ENCODE measurements at places on chromosomes 12 and 14.

DNA sequence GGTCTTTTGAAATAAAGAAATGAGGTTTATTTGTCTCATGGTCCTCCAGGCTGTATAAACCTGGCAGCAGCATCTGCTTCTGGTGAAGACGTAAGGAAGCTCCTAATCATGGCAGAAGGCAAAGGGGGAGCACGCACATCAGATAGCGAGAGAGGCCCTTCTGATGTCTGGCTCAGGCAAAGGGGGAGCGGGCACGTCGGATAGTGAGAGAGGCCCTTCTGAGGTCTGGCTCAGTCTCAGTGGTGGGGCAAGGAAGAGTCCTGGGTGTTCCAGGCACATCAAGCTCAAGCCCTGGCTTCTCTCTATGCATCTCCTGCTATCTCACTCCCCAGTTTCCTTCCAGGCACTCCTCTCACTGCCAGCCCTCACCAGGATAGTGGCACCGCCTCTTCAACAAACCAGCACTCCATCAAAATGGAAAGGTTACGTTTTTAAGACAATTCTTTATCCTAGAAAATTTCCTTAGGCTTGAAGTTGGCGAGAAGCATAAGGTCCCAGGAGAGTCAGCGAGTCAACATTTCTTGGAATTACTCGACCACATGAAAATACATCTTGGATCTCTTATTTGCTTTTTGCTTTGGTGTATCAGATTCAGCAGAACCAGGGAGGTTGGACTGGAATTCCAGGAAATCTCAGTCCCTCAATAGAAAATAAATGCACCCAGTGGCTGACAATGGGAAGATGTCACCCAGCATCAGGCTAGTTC is 189.6 kb upstream of the TMEM132C start:
- DNase-seq: no peak

- no peak for DNase-seq
Observed at GRCh38 chr14:91047174-91047753, 13.2 kb downstream of the RPS6KA5 start.

GRCh38 chr12:128743916-128744315 is 79.8 kb downstream of the SLC15A4 start:
- DNase-seq: no peak

GRCh38 chr14:91315844-91316267 is 71.4 kb upstream of the GPR68 start:
- peak; percentile 95 for DNase-seq

DNA sequence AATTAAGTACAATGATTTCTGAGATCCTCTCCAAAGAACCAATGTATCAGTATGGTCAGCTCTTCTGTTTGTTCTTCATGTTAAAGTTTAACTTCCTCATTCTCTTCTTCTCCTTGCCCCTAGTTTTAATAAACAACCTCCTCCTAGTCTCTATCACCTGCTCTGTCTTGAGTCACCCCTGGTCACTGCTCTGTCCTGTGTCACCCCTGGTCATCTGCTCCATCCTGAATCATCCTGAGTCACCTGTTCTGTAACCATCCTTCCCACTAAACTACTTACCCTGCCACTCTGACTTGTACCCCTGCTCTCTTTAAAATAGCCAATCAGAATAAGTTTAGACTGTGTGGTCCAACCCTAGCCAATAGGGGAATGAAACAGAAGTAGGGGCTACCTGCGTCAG is 100.5 kb downstream of the ALG10B start:
- DNase-seq: no peak

DNA sequence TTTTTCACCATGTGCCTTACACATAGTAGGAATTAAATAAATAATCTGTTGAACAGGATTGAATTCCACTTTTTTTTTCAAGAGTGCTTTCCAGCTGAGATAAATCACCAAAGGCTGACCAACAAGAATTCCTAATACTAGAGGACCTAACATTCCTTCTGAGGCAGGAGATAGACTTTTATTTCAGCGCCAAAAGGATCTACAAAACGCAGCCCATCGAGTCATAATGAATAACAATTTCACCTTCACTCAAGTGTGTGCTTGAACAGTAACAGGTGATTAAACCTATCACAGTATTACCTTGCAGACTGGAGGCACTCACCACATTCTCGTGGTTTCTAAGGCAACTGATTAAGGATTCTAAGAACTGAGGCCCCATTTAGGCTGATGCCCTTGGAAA is 224.3 kb upstream of the ATP2B1 start:
- DNase-seq: no peak

DNA sequence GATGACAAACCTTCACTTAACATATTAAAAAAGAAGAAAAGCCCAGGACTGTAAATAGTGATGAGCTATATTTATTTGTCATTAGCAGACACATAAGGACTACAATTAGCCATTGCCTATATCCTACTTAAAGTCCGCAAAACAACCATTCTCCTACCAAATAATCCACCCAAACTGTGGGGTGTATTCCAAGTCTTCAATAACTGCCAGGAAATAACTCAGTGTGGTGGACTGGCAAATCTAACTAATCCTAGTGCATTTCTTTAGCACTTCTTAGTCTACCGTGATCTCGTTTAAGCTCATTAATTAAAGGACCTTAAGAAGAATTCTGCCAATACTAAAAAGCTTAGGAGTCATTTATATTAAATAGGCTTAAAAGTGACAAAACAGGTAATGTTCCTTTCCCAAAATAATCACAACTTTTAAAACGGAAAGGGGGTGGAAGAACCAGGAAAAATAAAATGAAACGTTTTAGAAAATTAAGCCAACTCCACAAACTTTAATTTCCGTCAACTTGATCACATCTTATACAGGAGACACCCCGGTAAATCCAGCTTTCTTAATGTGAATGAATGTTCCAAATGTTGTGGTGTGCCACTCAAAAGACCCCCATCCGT is 1.8 kb downstream of the NOVA1 start:
- no peak for DNase-seq

DNA sequence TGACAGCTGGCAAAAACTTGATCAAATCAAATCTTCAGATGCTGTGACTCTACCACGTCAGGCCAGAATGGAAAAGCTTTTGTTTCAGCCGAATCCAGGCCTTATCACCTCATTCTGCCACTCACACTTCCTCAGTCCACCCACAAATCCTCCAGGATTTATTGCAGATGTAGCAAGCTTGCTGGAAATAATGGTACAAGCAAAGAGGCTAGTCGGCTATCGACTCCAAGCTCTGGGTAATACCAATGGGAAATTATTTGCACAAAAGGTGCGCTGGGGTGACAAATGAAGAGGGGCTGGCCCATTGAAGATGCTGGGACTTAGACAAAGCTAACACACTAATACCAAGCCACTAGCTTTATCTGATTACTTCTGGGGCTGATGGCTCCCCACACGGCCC is 250.5 kb downstream of the ASCL1 start:
- DNase-seq: no peak

- no peak for DNase-seq
Observed at GRCh38 chr14:35287431-35288013, 4.7 kb upstream of the PSMA6 start.

- no peak for DNase-seq
Observed at GRCh38 chr14:100609941-100610391, 22.7 kb upstream of the BEGAIN start.

- DNase-seq: no peak
Observed at GRCh38 chr14:100696008-100696407, 30.7 kb upstream of the DLK1 start.

- no peak for DNase-seq
Observed at GRCh38 chr14:105411017-105411941, 8.3 kb upstream of the MTA1 start.

DNA sequence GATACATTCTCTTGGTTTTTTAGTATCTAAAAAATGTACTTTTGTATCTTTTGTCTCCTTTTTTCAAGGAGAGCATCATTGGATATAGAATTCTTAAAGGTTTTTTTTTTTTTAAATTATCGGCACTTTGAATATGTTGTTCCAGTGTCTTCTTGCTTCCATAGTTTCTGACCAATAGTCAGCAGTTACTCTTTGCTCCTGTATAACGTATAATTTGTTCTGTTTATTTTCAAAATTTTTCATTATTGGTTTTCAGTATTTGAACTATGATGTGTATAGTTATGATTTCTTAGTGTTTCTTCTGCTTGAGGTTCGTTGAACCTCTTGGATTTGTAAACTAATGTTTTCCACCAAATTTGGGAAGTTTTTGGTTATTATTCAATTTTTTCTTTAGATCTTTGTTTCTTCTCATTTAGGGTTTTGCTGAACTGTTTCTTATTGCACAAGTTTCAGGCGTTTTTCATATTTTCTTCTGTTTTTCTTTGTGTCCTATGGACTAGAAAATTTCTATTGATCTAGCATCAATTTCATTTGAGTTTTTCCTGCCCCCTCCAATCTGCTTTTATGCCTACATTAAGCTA is 93.9 kb downstream of the PLBD1 start:
- no peak for DNase-seq

GRCh38 chr12:52277486-52278245 is 3.2 kb downstream of the KRT86 start:
- no peak for DNase-seq

- DNase-seq: no peak
Observed at GRCh38 chr12:66823857-66824570, 145.1 kb upstream of the GRIP1 start.

DNA sequence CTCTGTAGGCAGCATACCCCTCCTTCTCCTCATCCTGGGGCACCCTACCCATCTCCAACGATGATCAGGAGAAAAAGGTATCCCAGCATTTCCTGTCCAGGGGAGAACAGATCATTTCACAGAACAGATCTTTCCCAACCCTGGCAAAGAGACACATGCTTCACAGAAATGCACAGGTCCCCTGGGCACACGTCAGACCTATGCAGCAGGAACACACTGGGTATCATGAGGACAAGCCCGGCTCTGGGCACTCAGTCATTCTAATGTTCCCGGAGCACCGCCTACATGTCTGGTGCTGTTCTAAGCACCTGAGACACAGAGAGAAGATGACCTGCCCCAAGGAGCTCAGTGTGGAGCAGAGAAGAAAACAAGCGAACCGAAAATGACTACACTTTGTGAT is 56.2 kb downstream of the ACTN1 start:
- DNase-seq: no peak

GRCh38 chr14:34165847-34166350 is 215.0 kb upstream of the EGLN3 start:
- DNase-seq: no peak

- no peak for DNase-seq
Observed at GRCh38 chr14:68474741-68475140, 318.1 kb downstream of the ZFP36L1 start.

- no peak for DNase-seq
Observed at GRCh38 chr14:52934762-52935161, 16.1 kb downstream of the FERMT2 start.

DNA sequence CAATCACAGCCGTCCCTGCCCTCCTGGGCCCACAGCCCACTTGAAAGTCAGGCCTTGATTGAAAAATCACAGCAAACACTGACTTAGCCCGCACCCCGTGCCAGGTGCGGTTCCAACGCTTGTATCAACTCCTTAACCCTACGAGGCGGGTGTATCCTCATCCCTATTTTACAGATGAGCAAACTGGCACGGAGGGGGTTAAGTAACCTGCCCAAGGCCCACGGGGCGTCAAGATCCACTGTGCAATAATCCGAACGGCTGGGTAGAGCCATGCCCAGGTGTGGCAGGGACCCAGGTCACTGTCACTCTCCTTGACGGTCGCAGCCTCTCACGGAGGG is 583 bp downstream of the DNAH10 start:
- DNase-seq: no peak

GRCh38 chr14:105086833-105087307 is 21.6 kb upstream of the GPR132 start:
- DNase-seq: peak; percentile 90

DNA sequence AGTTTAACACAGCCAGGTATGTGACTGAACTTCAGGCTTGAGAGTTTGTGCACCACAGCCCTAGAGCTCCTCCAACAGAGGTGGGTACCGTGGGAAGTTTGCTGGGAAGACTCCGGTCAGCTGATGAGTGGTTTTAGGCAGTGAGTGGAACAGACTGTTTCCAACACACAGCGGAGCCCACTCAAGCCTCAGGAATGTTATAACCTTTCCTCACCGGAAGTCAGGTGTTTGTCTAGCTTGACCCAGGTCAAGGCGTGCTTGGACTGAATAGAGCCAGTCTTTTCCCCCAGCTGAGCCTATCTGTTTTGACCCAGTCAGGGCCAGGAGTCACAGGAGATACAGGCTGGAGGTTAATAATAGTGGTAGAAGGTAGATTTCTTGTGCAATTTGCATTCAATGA is 138.4 kb upstream of the PARP11 start:
- DNase-seq: no peak

DNA sequence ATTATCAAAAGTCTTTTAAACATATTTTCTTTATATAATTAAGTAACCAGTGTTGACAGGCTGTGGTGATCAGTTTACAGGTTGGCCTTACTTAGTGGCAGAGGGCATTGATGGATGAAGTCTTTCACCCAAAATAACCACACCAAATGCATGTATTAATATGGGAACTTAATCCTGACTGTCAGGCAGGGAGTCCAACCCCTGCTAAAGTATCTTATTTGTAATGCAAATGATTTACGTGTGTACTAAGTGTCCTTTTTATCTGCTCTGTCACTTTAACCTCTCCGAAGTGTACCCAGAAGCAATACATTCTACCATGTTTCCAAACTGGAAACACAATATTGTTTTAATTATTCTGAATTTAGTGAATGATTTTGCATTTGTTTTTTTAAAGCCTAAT is 1.4 kb downstream of the MYBPC1 start:
- DNase-seq: no peak

DNA sequence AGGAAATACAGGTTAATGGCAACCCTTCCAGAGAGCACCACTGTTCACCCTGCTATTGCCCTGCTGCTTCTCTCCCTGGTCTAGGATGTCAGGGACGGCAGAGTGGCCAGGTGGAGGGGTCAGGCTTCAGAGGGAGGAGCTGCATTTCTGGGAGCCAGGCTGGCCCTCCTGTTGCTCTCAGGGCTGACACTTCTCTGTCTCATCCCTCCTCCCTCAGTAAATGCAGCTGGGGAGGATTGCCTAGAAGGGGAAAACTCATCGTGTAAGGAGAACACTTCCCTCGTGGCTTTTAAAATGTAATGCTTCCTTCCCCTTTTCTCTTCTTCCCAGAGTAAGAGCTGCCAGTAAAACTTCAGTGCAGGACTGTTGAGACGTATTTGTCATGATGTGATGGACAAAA is 20.8 kb downstream of the SUSD6 start:
- DNase-seq: no peak

GRCh38 chr14:93731753-93732152 is 56.5 kb downstream of the PRIMA1 start:
- DNase-seq: no peak

DNA sequence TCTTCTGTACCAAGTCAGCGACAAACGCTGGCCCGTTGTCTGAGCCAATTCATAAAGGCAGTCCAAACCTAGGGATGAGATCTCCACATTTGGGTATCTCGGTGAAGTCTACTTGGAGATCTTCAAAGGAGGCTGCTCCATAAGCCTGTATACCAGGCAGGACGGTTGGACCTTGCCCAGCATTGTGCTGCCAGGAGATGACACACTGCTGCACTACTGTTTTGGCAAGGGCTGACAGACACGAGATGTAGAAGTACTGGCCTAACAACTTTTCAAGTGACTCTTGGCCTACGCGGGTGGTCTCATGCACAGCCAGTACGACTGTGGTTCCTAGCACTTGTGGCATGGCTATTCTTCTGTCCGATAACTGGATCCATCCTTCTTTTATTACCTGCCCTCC is 135.3 kb downstream of the SLC38A6 start:
- no peak for DNase-seq

GRCh38 chr12:54993181-54993835 is 8.7 kb upstream of the TESPA1 start:
- DNase-seq: peak; percentile 38

Measured in GM06990 (cell line).